Keratinocyte (primary cell): ENCODE measurements at places on chromosomes 16 and 17.
A peak's percentile ranks its signal among the peaks of the same experiment; 100 is the strongest.

GRCh38 chr17:58379511-58379824 lies 27.5 kb upstream of the SUPT4H1 start:
- H3K4me1 ChIP-seq, result peaks cover 30% of the 10 kb centered on the region
- no peak for DNase-seq
- no peak overlapping the region for H3K4me3 ChIP-seq
- no peaks in the 10 kb centered on the region for H3K27me3 ChIP-seq
- no peak overlapping the region for H3K27ac ChIP-seq

DNA sequence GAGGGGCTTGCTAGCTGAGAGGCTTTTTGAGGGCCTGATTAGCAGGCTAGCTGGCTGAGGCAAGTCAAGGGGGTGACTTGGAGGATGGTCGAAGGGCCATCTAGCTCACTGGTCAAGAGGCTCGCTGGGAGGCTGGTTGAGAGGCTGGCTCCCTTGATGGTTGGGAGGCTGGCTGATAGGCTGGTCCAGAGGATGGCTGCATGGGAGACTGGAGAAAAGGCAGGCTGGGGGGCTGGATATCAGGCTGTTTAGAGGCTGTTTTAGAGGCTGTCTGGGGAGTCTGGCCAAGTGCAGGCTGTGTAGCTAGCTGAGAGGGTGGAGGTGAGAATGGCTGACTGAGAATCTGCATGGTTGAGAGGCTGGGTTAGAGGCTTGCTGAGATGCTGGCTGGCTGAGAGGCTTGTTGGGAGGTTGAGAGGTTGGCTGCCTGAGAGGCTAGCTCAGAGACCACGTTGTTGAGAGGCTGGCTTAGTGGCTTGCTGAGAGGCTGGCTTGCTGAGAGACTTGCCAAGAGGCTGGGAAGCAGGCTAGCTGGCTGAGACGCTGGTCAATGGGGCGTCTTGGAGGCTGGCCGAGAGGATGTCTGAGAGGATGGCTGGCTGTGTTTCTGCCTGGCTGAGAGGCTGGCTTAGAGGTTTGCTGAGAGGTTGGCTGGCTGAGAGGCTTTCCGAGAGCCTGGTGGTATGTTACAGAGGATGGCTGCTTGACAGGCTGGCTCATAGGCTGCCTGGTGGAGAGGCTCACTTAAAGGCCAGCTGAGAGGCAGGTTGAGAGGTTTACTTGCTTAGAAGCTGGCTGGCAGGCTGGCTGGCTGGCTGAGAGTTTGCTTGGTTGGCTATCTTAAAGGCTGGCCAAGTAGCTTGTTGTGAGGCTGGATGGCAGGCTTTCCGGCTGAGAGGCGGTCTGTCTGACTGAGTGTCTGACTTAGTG lies 36.6 kb upstream of the ACSM2B start:
- no peaks in the 10 kb centered on the region for H3K4me1 ChIP-seq
- DNase-seq, result no peak
- H3K27me3 ChIP-seq, result no peaks in the 10 kb centered on the region
- no peak overlapping the region for H3K27ac ChIP-seq
- no peak overlapping the region for H3K4me3 ChIP-seq
- H3K36me3 ChIP-seq, result no peaks in the 10 kb centered on the region

DNA sequence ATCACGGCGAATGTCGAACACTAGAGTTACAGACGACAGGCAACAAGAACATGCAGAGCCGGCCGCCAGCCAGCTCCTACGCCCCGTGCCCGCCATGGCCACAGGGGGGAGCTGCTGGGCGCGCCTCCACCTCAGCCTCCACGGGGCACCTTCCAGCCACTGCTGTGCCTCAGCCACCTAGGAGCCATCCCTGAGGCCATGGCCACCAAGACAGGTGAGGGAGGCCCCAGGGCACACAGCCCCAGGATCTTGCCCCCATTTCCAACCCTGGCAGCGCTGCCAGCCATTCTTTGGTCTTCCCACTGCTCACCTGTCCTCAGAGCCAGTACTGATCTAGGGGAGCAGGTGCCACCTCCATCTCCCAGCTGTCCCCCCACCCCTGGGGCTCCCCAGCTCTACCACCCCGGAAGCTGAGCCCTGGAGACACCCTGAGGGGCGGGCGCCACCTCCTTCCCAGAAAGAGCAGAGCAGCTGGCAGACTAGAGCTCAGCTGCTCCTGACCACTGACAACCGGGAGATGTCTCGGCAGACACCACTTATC lies 11.8 kb downstream of the GNPTG start:
- H3K27me3 ChIP-seq, result no peaks in the 10 kb centered on the region
- no peak overlapping the region for H3K4me3 ChIP-seq
- H3K27ac ChIP-seq, result no peak overlapping the region
- no peaks in the 10 kb centered on the region for H3K4me1 ChIP-seq
- peaks cover 12% of the 10 kb centered on the region for H3K36me3 ChIP-seq
- DNase-seq, result no peak

DNA sequence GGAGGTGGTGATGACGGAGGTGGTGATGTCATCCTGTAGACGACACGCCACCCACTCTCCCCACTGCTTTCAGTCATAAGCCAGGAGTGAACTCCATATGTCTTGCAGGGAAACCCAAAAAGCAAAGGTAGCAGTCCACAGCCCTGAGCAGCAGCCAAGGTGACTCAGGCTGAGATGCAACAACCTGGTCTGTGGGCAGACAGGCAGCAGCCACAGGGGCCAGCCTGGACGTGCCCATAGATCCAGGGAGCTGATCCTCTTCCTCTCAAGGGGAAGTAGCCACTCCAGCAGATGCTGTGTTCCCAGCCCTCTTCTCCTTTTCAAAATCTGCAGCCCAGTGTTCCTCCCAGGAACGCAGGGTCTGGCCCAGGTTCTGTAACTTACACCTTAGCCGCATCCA lies 17.3 kb upstream of the CIITA start:
- no peak overlapping the region for H3K27ac ChIP-seq
- no peaks in the 10 kb centered on the region for H3K36me3 ChIP-seq
- DNase-seq, result peak; percentile 59
- H3K4me1 ChIP-seq, result peaks cover 27% of the 10 kb centered on the region
- no peak overlapping the region for H3K4me3 ChIP-seq
